KBM-7 (cell line): ENCODE measurements at places on chromosomes 1 and 21.

- DNase-seq, result no peak
Measured at GRCh38 chr21:45537746-45538291, 4.4 kb downstream of the SLC19A1 start.

GRCh38 chr1:67618285-67619018 lies 66.5 kb upstream of the GADD45A start:
- no peak for DNase-seq

DNA sequence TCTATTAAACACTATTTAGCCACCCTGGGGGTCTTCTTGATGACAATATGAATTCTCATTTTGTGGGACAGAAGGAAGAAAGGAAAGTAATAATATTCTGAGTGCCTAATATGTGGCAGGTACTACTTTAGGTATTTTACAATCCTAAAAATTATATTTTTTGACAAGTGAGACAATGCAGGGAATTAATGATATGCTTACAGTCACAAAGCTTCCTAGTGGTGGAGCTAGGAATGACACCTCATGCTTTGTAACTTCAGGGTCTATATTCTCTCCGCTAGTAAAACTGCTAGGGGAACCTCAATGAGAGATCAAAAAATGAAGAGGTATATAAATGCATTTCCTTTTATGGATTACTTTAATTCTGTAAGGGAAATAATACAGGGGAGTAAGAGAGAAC lies 44.3 kb downstream of the TPR start:
- no peak for DNase-seq

DNA sequence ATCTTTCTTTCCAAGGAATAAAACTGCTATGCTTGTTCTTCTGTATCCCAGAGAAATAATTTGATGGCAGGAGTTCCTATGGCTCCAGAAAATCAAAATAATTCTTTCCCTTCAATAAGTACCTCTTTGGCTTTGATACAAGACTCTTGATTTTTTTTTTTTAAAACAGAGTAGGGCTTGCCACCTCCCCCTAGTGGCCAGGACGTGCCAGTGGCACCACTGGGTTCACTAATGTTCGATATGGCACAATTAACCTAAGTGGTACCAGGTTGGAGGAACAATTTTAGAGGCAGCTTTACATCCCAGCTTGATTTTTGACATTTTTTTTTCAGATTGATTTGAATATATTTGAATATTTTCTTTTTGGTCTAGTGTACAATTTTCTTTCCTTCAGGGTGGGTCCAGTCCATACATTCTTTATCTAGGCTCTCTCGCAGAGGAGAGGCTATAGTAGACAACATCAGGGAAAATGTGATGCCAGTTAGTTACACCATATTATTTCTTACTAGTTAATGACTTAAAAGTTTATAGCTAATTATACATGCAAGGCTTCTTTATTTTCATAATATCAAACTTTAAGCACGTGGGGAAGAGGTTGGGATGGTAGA lies 330.9 kb downstream of the S1PR1 start:
- peak; percentile 67 for DNase-seq

- no peak for DNase-seq
Measured at GRCh38 chr1:218392780-218393179, 47.6 kb downstream of the TGFB2 start.

DNA sequence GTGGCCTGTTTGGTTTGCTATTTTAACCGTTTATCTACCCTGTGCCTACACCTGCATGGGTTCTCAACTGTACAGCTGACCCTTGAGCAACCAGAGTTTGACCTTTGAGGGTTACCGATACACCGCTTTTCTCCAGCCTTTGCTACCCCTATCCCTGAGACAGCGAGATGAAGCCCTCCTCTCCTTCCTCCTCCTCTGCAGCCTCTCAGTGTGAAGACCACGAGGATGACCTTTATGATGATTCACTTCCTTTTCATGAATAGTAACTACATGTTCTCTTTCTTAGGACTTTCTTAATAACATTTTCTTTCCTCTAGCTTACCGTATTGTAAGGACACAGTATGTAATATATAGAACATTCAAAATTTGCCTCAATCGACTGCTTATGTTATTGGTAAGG lies 14.5 kb upstream of the RNF187 start:
- DNase-seq, result no peak

DNA sequence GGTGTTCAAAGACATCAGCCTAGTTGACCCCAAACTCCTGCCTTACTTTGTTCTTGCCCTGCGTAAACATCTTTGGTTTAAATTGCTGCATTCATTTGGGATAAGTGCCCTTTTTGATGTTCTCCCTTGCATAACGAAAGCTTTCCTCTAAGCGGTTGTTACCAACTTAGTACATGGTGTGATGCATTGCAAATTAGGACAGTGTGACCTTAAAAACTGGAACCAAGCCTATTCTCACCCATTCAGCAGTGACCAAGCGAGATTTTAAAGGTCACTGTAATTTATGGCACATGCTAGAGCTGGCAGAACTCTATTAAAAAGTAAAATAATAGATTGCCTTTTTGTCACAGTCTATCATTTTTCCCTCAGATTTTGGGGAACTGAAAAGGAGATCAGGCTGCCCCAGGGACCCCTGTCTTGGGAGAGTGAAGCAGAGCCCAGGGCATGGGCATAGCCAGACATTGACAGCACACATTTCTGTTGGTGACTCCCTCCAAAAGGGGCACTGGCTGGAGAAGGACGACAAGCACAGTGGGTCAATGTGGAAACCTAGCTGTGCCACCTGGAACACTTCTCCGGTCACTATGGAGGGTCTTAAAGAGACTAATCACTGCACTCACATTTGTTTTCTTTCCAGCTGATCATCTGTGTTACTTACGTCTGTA lies 63.9 kb downstream of the KCNK1 start:
- no peak for DNase-seq

DNA sequence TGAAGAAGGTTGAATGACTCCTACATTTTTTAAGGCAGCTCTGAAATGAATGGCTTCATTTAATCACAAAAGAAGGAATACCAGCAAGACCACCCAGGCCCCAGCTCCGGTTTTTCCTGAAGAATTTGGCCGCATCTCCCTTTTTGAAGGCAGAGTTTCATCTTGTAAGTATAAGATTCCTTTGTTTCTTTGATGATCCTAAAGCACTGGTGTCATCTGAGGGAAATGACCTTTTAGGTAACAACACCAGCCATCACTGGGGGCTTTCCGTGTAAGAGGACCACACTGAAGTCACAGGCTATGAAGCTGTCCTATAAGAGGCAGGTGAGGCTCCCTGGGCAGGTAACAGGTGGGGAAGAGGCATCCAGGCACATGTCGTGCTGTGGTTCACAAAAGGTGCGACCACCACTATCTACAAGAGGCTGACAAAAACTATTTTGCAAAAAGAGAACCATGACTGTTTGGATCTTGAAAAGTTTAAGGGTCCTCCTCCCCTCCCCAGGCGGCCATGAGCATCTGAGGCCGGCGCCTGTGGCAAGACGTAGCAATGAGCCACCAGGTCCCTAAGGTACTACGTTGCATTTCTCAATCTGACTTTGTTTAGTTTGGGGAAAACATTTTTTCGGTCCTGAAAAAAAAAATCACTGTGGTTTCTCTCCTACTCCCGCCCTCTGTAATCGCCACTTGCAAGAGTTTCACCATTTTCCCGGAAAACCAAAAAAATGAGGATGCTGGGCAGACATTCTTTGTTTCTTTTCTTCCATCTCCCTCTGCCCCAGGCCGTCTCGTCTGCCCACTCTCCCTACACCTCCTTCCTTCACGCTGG lies 46.3 kb upstream of the IRF2BP2 start:
- DNase-seq, result no peak

GRCh38 chr1:39839651-39840050 lies 43.7 kb downstream of the TRIT1 start:
- no peak for DNase-seq

DNA sequence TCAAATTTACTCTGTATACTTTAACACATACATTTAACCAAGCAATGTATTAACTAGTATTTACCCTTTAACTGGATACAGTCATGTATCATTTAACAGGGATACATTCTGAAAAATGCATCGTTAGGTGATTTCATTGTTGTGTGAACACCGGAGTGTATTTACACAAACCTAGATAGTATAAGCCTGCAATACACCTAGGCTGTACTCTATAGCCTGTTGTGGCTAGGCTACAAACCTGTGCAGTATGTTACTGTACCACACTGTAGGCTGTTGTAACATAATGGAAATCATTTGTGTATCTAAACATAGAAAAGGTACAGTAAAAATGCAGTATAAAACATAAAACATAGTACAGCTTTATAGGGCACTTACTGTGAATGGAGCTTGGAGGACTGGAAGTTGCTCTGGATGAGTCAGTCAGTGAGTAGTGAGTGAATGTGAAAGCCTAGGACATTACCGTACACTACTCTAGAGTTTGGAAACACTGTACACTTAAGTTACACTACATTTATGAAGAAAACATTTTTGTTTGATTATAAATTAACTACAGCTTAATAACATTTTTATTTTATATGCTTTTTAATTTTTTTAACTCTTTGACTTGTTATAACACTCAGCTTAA lies 21.3 kb downstream of the RGS4 start:
- DNase-seq, result no peak

GRCh38 chr1:9848022-9848421 lies 24.3 kb upstream of the CLSTN1 start:
- DNase-seq, result no peak

DNA sequence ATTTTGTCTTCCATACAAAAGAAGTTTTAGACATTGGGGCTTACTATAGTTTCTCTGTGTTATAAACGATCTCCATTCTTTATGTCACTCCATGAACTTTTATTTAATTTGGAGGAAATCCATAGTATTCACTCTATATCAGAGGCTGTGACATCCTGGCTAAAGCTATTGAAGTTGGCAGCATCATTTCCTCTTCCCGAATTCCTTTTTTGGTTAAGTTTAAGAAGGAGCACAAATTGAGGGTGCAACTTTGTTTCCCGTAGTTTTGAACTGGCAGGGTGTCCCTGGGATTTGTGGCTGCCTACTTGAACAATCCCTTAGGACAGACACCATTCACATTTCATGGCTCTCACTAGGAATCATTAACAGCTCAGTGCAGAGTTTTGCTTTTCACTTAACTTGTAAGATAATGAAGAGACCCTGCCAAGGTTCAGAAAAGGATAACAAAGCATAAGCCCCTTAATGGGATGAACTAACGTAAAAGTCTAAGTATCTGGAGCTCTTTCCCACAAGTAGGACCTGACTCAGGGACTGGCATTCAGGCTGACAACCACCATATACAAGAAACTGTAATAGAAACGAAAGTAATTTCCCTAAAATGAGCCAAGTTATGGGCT lies 13.9 kb downstream of the S1PR1 start:
- DNase-seq, result no peak

GRCh38 chr1:63669151-63669961 lies 76.1 kb downstream of the PGM1 start:
- DNase-seq, result no peak

DNA sequence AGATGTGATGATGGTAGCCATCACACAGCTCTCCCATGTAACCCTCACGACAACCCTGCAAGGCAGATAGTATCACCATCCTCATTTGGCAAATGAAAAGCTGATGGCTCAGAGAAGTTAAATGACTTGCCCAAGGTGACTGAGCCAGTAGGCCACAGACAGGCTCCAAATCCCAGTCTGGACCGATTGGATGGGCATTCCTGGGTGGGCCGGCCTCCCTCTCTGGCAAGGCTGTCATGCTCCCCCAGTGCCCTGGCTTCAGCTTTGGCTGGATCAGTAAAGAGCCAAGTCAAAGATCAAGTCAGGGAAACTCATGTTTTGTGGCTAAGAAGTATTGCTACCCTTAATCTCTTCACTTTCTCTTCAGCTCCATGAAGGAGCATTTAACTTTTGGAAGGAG lies 41.2 kb downstream of the CDCP2 start:
- DNase-seq, result no peak

GRCh38 chr1:155175281-155175926 lies 1.8 kb downstream of the TRIM46 start:
- DNase-seq, result no peak

DNA sequence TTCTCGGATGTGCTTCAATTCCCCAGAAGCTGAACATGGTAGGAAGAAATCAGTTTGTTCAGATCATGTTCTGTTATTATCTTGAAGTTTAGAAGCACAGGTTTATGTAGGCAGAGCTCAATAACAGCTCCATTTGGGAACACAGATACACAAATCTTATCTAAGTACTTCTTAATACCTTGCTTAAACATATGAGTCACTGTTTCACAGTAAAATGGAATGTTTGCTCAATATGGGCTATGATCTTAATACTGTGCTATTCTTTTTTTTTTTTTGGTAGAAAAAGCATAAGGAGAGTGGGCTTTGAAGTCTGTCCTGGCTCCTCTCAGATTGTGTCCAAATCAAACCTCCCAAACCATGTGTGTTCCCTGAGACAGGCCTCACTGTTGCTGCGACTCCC lies 13.4 kb downstream of the PROK1 start:
- DNase-seq, result no peak

DNA sequence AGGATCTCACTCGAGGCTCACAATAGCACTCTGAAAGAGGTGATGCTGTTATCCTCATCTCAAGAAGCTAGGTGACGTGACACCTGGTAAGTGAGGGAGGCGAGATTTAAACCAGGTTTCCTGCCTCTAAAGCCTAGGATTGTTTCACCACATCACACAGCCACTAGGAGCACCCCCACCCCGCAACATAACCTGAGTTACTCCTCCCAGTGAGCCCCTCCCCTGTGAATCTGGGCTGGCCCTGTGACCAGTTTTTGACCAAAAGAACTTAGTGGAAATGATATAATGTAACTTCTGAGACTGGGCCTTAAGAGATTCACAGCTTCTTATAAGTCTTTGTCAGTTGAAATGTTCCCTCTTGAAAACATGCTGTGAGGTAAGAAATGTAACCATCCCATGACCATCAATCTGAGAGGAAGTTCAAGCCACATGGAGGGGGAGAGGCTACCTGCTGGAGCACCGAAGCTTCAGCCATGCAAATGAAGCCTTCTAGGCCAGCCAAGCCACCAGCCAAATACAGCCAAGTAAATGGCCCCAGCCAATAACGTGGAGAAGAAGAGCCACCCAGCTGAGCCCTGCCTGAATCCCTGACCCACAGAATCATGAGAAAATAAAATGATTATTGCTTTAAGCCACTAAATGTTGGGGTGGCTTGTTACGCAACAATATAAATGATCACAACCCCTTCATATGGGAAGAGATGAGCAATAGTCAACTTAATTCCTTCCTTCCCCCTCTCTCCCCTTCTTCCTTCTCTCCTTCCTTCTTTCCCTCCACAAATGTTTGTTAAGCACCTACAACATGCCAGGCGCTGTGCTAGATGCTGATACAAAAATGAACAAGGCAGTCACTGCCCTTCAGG lies 61.0 kb upstream of the FAM20B start:
- DNase-seq, result no peak

DNA sequence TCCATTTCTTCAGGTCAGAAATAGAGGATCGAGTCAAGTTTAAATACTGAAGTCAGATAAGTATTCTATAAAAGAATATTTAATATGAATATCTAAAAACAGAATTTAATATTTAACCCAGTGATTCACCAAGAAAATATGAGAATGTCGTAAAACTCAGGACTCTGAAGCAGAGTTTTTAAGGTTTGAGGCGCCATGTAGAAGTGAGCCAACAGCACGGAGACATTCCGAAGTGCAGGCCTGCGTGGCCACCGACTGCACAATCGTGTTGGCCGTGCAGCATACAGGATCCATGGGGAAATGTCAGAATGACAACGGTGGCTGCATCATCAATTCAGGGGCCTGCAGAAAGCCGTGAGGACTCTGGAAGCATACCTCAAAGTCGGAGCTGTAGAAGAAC lies 23.4 kb downstream of the MRAP start:
- no peak for DNase-seq

- DNase-seq, result peak; percentile 45
Measured at GRCh38 chr21:21101911-21102310, 103.7 kb downstream of the NCAM2 start.
